HepG2 (cell line): ENCODE measurements at places on chromosomes 5 and 9.

GRCh38 chr9:136724772-136725171, 12.4 kb downstream of the DIPK1B start:
- no peak for DNase-seq

GRCh38 chr9:114745108-114745848, 60.6 kb downstream of the TNFSF15 start:
- DNase-seq, result no peak

DNA sequence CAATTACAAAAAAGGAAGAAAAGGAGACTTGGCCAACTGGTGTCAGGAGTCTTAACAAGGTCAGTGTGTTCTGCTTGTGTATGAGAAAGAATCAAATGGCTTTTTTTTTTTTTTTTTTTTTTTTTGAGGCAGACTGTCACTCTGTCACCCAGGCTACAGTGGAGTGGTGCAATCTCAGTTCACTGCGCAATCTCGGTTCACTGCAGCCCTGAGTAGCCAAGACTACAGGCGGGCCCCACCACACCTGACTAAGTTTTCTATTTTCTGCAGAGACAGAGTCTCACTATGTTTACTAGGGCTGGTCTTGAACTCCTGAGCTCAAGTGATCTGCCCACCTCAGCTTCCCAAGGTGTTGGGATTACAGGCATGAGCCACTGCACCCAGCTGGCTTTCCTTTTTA, 3.1 kb upstream of the IL7R start:
- DNase-seq, result no peak

GRCh38 chr9:27157736-27158135, 48.7 kb downstream of the TEK start:
- DNase-seq, result no peak

DNA sequence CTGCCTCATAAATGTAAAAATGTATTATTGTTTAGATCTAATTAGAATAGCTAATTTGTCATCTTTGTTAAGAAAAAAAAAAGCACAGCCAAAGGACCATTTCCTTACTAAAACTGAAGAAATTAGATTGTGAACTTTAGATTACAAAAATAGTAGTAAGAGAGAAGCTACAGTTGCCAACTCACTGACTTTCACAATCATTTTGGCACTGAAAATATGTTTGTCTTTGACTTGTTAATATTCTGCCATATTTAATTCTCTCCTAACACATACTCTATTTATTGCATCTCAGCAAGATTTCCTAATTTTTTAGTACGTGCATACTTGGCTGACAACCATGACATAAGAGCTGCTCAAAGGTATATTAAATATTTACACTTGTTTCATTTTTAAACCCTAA, 297.1 kb downstream of the TUSC1 start:
- DNase-seq, result no peak

GRCh38 chr5:32029781-32030180, 144.3 kb downstream of the GOLPH3 start:
- no peak for DNase-seq

GRCh38 chr9:7841831-7842230, 42.3 kb upstream of the DMAC1 start:
- no peak for DNase-seq

- DNase-seq, result no peak
Observed at GRCh38 chr9:109910671-109911518, 130.9 kb downstream of the PALM2AKAP2 start.

DNA sequence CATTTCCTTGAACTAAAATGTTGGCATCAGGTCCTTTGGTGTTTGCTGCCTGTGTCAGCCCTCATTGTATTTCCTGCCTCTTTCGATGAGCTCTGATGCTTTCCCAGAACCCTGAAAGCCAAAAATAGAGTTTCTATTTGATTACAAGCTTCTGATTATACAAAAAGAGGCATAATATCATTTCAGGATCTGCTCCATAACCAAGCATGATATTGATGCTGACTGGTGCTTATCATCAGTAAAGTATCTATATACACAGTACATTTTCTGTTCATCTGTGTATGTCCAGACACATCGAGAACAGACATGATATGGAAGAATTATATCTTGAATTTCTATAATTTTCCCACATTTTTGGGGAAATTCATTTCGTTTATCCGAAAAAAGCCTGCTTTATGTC, 58.6 kb downstream of the SEMA6A start:
- no peak for DNase-seq

GRCh38 chr5:81021951-81022687, 62.0 kb downstream of the RASGRF2 start:
- no peak for DNase-seq

DNA sequence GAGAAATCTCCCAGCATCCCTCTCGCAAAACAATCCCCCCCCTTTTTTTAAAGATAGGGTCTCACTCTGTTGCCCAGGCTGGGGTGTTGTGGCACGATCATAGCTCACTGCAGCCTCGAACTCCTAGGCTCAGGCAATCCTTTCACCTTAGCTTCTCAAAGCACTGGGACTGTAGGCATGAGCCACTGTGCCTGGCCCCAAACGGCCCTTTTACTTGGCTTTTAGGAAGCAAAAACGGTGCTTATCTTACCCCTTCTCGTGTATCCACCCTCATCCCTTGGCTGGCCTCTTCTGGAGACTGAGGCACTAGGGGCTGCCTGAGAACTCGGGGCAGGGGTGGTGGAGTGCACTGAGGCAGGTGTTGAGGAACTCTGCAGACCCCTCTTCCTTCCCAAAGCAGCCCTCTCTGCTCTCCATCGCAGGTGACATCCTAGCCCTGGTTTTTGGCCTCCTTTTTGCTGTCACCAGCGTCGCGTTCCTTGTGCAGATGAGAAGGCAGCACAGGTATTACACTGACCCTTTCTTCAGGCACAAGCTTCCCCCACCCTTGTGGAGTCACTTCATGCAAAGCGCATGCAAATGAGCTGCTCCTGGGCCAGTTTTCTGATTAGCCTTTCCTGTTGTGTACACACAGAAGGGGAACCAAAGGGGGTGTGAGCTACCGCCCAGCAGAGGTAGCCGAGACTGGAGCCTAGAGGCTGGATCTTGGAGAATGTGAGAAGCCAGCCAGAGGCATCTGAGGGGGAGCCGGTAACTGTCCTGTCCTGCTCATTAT, 6.8 kb downstream of the CA9 start:
- no peak for DNase-seq

GRCh38 chr5:64526734-64527439, 21.1 kb downstream of the RGS7BP start:
- no peak for DNase-seq

DNA sequence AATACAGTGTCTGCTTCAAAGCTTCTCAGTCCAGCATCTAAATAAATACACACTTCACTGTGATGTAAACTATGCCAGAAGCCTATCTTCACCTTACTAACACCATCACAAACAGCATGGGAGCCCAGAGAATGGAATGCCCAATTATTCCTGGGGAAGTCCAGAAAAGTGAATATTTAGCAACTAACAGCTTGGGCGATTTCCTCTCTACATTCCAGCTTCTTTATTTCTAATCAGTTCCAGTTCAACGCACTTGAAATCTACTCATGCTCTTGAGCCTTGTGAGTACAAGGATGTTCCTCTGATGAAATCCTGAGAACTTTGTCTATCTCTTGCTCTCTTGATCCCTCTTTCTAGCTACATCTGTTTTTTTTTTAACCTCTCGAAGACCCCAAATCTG, 100.4 kb upstream of the C9orf72 start:
- DNase-seq, result no peak

- DNase-seq, result no peak
Observed at GRCh38 chr9:124758061-124758460, 13.1 kb downstream of the NR6A1 start.

GRCh38 chr5:53749621-53750020, 189.2 kb downstream of the NDUFS4 start:
- no peak for DNase-seq

DNA sequence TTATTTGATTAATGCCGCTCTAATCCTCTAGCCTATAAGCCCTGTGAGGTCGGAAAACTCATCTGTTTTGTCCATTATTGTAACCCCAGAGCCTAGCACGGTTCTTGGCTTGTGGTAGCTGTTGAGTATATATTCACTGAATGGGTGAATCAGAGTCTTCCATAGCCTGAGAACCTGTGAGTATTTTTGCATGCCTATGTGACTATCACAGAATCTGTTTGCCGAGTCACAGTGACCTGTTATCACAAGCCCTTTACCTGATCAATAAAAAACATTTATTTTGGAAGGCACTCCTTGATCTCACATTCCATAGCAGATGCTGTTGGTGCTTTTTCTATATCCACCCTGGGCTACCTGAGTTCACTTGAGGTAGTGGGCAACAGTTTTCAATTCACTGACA, 125.0 kb upstream of the STC2 start:
- DNase-seq, result no peak

DNA sequence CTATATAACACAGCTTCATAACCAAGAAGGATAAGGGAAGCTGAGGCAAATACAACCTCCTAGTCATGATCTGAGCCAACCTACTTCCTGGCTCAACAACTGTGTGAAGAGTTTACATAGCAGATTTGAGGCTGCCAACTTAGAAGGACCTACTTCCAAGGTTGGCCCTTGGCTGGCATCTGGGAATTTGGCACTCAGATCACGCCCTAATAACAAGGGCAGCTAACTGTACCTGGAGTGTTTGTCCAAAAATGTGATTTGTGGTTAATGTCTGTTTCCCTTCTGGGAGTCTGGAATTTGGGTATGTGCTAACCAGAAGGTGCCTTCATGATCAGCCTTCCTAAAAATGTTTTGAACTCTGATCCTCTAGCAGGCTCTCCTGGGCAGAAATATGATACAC, 287.2 kb downstream of the CAAP1 start:
- DNase-seq, result no peak

- DNase-seq, result no peak
Observed at GRCh38 chr5:111532886-111533582, 20.7 kb upstream of the STARD4 start.

DNA sequence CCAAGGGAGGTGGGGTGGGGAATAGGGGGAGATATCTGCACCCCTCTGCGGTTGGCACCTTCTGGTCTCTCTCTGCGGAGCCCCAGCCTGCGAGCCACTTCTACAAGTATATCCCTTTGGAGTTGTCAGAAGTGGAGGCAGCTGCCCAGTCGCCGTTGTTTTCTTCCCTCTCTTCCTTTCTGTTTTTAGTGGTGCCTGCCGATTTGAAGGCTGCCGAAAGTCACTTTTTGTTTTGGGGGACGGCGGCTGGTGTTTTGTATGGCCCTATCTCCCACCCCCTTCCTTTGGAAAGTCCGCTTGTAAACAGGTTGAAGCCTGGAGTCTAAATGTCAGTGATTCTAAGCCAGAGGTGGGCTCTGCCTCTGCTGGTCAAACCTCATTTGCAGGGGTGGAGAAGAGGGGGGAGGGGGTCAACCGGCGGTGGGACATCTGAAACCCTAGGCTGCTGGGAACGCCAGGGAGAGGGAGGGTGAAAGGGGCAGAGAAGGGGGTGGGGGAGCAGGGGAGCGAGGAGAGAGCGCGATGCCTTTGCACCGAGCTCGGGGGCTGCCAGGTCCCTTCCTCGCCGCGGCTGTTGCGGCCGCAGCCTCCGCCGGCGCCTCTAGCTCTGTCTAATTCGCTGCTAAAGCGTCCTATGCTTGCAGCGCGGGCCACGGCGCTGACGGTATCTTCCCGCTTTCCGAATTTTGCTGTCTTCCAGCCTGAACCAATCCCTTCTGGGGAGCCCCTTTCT, at the start of gene FGF10:
Gene FGF10 (minus strand): TSS at position 331 of the 733 bp plus-strand sequence. CDS start 738 bp downstream, outside the sequence.
- DNase-seq, result no peak

DNA sequence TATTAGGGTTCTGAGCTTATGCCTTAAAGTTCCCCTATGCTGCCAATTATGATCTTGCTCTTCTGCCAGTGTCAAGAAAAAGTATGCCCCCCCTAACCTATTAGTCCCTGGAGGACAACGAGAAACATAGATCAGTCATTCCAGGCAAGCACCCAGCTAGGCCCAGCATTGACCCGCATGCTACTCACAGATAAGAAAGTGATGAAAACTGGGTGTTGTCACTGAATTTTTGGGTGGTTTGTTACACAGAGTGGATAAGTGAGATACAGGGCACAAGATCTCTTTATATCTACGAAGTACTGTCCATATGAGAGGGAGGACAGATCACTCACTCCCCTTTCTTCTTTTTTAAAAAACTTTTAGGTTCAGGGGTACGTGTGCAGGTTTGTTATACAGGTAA, 6.4 kb upstream of the TEX48 start:
- no peak for DNase-seq

GRCh38 chr9:36382484-36382883, 17.6 kb downstream of the RNF38 start:
- no peak for DNase-seq

GRCh38 chr9:137670391-137671195, 51.8 kb downstream of the EHMT1 start:
- DNase-seq, result peak; percentile 85

DNA sequence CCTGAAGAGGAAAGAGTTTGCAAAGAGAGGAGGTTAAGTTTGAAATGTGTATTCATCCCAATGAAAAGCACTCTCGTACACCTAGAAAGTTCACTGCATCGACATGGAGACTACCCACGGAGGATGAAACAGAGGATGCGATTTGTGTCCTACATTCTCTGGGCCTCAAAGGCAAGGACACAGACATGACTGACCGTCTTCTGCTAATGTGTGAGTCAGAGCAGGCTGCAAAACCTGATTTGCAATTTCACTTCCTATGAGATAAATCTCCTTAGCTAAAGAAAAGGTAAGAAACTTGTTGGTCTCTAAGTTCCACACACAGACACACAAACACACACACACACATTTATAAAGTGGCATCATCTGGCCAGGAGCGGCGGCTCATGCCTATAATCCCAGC, 98.6 kb downstream of the GNAQ start:
- no peak for DNase-seq

DNA sequence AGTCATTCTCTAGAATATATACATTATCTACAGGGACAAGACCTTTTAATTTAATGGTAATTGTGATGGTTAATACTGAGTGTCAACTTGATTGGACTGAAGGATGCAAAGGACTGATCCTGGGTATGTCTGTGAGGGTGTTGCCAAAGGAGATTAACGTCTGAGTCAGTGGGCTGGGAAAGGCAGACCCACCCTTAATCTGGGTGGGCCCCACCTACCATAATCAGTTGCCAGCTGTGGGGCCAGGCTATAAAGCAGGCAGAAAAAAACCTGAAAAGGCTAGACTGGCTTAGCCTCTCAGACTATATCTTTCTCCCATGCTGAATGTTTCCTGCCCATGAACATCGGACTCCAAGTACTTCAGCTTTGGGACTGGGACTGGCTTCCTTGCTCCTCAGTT, 112.2 kb upstream of the SMC2 start:
- no peak for DNase-seq

DNA sequence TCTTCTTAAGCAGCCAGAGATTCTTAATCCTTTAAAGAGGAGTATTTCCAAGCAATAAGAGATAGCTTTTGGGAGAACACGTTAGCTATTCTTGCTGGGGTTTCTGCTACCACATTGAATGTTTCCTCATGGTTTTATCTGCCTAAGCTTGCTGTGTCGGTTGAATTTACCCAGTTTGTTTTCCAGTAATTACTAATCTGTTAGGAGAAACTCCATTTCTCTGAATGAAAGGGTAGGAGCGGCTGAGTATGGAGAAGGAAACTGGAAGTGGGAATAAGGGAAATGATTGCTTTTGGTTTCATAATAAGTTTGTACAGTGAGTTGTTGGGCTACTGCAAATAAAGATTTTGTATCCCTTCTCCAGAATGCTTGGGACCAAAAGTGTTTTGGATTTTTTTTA, 1.2 kb downstream of the JAK2 start:
- DNase-seq, result no peak
